Kidney tubule cell (primary cell): ENCODE measurements at places on chromosomes 3 and 15.

- DNase-seq = peak; percentile 14
Measured at GRCh38 chr15:90266485-90266884, 1.0 kb downstream of the NGRN start.

DNA sequence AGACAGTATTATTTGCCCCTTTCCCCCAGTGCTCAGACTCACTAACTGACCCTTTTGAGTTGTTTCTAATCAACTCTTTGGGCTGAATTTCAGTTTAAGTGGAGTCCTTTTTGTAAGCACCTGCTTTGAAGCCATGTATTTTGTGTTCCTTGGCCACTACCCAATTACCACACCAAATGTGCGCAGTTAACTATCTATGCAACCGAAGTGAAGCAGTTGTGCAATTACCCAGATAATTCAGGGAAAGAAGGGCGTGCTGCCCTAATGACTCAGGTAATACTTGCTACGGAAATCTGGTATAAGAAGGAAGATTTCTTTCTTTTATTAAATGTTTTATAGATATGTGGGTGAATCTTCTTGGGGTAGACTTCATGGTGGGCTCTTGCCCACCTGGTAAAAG lies 371.9 kb upstream of the TBL1XR1 start:
- DNase-seq = no peak

GRCh38 chr3:127886231-127886955 lies 28.6 kb upstream of the KBTBD12 start:
- no peak for DNase-seq

GRCh38 chr3:45758871-45759270 lies 37.5 kb downstream of the SLC6A20 start:
- DNase-seq = no peak

DNA sequence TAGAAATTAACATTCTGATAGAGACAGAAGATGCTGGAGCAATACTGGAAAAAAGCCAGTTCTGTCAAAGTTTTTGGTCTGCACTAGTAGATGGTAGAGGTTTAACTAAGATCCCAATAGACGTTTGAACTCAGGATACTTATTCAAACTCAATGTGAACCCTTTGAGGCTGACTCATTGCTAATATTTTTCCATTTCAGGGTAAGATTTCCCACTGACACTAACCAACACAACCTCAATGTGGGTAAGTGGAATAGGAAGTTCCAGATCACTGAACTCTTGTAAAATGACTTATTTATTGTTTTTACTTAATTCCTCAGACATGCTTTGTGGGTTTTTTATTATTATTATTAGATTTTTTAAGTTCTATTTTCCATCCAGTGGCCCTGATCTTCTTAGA lies 1024.8 kb downstream of the EPHA3 start:
- peak; percentile 25 for DNase-seq
